GM06990 (cell line): ENCODE measurements at places on chromosomes 1 and 21.

GRCh38 chr1:11804666-11805421 lies 920 bp downstream of the MTHFR start:
- no peak for DNase-seq

DNA sequence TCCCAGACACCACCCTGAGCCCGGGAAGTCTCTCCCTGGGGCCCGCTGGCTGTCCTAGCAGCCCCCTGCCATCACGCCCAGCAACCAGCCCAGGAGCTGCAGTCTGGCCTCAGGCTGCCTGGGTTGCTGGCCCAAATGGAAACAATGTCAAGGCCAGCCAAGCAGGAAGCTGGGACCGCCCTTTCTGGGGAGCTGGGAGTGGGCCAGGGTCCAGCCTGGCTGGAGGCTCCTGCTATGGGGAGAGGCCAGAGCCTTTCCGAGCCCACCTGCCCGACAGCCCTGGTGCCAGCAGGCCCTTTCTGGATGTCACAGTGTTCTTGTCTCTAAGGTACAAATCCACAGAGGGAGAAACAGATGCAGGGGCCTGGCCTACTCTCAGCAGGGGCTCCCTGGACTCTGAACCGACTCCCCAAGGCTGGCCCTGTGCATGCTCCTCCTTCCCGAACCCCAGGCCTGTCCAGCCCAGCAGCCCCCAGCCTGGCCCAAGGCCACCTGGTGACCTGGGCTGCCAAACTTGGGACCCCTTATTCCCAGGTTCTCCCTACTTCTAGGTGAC lies 1.2 kb upstream of the MMEL1 start:
- DNase-seq, result no peak

DNA sequence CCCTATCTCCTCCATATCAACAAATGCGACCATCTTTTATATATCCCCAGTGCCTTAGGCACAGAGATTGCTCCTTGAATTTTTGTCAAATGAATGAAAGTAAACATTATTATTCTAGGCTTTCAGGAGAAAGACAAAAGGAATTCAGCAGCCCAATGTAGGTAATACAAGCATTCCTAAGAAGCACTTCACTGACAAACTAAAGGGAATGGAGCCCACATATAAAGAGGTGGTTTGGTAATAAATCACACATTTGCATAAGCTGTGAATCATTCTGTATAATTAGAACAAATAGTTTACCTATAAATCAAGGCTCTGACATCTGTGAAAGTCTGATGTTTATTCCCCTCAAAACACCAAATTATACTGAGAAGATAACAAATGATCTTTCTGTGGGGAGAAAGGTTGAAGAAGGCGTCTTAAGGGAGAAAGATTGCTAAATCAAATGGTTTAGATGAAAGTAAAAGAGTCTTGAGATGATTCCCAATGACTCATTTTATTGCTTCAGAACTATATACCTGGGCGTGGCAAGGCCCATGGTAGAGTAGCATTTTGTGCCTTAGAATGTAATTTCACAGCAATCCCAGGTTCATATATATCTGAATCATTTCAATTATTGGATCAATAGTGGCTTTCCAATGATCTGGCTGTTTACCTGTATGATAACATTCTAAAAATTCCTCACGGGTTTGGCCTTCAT lies 558.1 kb downstream of the AGBL4 start:
- DNase-seq, result no peak

- DNase-seq, result no peak
These were observed 8.9 kb downstream of the BSND start for GRCh38 chr1:55007625-55008024.

GRCh38 chr1:230122366-230123279 lies 55.6 kb downstream of the GALNT2 start:
- DNase-seq, result no peak

DNA sequence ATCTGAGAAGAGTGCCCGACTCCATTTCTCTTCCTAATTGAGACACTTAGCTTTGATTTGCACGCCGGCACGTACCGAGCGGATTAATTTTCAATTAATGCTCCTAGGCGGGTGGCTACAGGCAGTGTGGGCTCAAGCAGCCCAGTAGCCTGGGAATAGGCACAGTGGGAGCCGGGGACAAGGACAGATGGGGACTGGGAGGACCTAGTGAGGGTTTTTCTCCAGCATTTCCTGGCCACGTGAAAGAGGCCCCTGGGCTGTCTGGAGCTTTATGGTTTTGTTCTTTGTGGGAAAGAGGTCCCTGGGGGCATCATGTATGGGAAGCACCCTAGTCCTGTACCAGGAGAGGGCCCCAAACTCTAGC lies 78.6 kb upstream of the CSF3R start:
- no peak for DNase-seq

GRCh38 chr1:203629507-203630082 lies 3.0 kb downstream of the ATP2B4 start:
- DNase-seq, result peak; percentile 17

GRCh38 chr1:113191579-113192076 lies 118.6 kb downstream of the LRIG2 start:
- peak; percentile 61 for DNase-seq

DNA sequence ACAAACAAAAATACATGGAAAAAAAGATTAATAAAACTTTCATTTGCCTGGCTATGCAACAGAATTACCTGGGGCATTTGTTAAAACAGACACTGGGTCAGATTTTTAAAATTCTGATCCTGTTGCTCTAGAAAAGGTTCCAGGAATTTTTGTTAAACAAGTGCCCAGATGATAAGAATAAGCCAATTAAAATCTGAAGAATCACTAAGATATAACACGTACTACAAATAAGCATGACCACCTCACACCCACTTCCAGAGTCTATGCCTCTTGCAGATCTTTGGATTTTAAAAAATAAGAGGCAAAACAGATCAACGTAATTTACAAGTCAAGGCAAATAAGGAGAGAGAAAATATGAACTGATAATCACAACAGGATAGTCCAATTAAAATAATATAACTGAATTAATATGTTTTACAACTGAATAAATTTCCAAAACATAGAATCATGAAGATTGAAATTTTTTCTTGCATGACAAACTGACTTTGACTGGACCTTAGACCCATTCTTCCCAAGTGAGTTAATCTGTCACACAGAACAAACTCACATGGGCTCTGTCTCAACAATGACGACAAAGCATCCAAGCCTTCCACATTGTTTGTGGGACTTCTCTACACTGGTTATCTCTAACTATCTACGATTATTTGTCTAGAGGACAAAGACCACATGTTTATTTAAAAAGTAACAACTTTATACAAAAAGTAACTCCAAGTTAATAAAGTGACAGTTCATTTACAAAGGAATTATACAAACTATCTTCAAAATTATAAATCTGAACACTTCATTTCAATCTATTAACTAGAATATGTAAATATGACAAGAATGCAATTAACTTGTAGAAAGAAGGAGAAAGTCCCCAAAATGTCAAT lies 56.9 kb downstream of the COP1 start:
- no peak for DNase-seq

- no peak for DNase-seq
These were observed 153.3 kb downstream of the GRIK3 start for GRCh38 chr1:36881068-36881405.

GRCh38 chr1:109476825-109477224 lies 6.9 kb upstream of the ATXN7L2 start:
- no peak for DNase-seq

GRCh38 chr1:7942214-7942921 lies 1.7 kb upstream of the TNFRSF9 start:
- peak; percentile 35 for DNase-seq

DNA sequence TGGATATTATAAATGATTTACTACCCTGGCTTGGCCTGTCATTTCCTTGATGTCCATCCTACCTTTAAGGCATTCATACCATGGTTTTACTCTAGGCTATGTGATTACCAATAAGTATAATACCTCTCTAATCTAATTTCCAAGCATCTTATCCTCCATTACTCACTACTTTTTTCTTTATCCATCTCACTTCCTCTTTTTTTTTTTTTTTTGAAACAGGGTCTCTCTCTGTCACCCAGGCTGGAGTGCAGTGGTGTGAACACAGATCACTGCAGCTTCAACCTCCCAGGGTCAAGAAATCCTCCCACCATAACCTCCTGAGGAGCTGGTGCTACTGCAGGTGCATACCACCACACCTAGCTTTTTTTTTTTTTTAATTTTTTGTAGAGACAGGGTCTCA lies 39.9 kb downstream of the INKA2 start:
- DNase-seq, result no peak

GRCh38 chr1:47443530-47444296 lies 5.9 kb downstream of the FOXD2 start:
- DNase-seq, result no peak

- no peak for DNase-seq
These were observed 2.7 kb downstream of the STUM start for GRCh38 chr1:226551299-226551698.

DNA sequence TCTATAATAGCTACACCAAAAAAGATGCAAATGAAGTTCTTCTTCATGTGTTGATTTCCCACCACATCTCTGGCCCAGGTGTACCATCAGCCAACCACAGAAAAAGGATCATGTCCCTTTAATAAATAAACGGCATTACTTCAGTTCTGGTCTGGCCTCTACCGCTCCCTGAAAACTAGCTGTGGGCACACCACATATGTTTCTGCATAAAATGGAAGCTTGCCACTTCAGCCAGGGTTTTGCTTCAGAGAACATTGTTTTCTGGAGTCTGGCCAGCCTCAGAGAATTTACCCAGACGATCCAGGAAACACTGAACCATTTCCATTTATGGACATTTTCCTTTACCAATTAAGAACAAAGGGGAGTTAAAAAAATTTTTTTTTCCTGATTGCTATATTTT lies 5.8 kb upstream of the LAMC2 start:
- DNase-seq, result no peak

DNA sequence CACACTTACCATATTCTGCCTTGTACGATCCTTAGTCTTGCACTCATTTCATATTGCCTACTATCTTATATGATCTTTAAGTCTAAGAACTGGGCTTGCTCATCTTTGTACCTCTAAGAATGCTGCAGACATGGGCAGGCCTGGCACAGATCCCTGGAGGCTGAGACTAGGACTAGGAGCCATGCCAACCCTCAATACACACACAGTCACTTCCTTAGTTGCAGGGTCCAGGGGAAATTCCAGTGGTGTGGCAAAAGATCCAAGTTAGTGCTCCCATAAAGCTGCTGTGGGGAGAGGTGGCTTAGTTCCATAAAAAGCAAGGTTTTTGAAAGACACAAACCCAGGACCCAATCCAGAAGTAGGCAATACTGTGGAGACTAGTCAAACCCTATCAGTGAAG lies 59.9 kb downstream of the CYYR1 start:
- DNase-seq, result no peak

DNA sequence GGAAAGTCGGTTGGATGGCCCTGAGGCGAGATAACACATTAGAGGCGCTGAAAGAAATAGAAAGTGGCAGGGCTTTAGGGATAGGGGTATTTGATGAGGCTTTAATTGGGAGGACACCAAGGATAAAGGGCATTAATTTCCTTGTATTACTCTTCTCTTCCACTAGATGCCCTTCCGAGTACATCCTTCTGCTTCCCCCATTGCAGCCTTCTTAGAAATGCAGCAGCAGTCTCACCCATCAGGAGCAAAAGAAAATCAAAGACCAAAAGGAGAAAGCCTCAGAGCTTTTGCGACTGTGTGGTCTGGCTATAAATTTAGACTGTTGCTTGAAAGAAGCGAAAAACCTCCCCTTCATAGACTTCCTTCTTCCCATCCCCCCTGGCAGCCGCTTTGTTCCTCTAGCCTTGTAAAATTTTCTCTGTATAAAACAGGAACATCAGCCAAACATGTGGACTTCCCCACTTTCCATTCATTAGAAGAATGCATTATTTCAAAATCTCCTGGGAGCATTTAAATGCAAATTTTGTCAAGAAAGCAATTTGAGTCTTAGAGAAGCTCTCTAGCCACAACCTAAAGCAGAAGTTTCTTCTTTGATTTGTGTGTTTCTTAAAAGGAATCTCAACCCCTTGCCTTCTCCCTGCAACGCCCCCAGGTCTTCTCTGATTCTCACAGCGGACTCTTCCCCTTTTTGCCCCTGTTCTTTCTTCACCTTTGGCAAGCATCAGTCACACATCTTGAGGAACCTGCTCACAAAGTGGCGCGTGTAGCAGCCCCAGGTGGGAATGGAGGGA lies 76.6 kb downstream of the NDUFS5 start:
- DNase-seq, result peak; percentile 68

DNA sequence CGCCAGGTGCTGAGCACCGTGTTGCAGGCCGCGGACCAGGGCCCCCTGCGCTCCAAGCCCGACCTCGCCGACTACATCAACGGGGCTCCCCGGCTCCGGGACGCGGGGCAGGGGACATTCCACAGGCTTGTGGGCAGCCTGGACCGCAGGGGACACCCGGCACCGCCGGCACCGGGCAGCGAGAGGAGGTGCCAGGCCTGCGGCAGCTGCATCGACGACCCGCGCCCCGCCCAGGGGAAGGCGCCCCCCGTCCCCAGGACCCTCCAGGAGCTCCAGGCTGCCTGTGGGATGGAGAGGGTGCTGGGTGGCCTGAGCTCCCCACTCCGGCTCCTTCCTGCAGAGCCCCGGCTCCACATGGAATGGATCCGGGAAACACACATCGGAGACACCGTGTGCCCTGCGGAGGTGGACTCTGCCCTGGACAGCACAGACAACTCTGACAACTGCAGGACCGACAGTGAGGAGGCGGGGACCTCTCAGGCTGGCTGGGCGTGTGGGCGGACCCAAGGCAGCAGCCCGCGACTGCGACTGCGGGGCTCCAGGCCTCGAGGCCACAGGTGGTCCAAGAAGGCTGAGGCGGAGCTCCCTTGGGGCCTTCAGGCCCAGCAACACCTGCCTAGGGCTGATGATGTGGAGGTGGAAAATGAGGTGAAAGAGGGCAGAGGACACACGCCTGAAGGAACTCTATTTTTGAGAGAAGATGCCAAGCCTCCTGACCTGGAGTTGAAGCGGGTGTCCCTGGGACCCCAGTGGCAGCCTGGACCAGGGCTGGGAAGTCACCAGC lies 22.8 kb downstream of the KIAA1614 start:
- peak; percentile 60 for DNase-seq

DNA sequence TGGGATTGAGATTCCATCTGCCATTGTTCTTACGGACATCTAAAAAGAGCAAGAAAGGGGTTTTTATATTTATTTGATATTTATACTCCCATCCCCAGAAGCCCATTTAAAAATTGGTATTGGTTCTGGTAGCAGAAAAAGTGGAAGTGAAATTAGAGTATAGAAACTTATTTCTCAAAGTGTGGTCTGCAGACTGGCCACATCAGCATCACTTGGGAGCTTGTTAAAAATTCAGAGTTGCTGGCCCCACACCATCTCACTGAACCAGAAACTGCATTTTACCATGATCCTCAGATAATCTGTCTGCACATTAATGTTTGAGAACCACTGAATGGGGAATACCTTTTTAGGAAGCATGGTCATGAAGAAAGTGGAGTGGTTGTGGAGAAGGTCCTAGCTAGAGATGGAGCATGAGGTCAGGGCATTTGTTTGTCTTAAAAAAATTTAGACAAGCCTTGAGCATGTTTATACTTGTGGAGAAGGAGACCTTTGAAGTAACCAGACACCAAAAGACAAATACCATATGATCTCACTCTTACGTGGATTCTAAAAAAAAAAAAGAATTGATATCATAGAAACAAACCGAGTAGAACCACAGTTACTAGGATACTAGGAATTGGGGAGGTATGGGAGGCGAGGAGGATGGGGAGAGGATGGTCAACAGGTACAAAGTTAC lies 116.3 kb downstream of the ST6GALNAC3 start:
- peak; percentile 1 for DNase-seq

- no peak for DNase-seq
These were observed 59.7 kb upstream of the ZNF326 start for GRCh38 chr1:89935235-89935634.

GRCh38 chr1:39545531-39545930 lies 31.1 kb downstream of the PABPC4 start:
- no peak for DNase-seq
